A549 treated with DMSO at 1 μM for 4 hours (cell line): ENCODE measurements at places on chromosomes 3 and 15. TPM values are rescaled to one million over a fixed set of nuclear protein-coding genes. Genes with fewer than 3 reads are reported as not detected.

Gene TM6SF1
- total RNA-seq, result 0.07 to 0.17 TPM (median 0.13 TPM) in 4 of 5 replicates, not detected in the other

Gene PLA2G4F
- not detected in 5 replicates for total RNA-seq

Gene GNAT1
- 0.09 TPM in 1 of 5 replicates, not detected in the others for total RNA-seq

Gene C3orf52
- 10.6 to 17.7 TPM (median 15.1 TPM) in 5 replicates for total RNA-seq

Gene ZKSCAN7
- not detected in 5 replicates for total RNA-seq

Gene CPNE4
- total RNA-seq, result 1.8 to 5.8 TPM (median 5.0 TPM) in 5 replicates

Gene ACSBG1
- 0.20 to 0.48 TPM (median 0.38 TPM) in 5 replicates for total RNA-seq

Gene CPN2
- not detected in 5 replicates for total RNA-seq

Gene GRIP2
- 1.00 to 2.3 TPM (median 1.9 TPM) in 5 replicates for total RNA-seq

Gene PLCH1
- 1.0 to 1.6 TPM (median 1.2 TPM) in 5 replicates for total RNA-seq

Gene CMSS1
- total RNA-seq, result 49.5 to 62.1 TPM (median 59.0 TPM) in 5 replicates

Gene SKIL
- total RNA-seq, result 20.9 to 34.6 TPM (median 28.5 TPM) in 5 replicates

Gene CYP1A1
- total RNA-seq, result 1.3 to 3.1 TPM (median 1.8 TPM) in 5 replicates
